ENCODE measurements at places on chromosomes 12 and 14.

DNA sequence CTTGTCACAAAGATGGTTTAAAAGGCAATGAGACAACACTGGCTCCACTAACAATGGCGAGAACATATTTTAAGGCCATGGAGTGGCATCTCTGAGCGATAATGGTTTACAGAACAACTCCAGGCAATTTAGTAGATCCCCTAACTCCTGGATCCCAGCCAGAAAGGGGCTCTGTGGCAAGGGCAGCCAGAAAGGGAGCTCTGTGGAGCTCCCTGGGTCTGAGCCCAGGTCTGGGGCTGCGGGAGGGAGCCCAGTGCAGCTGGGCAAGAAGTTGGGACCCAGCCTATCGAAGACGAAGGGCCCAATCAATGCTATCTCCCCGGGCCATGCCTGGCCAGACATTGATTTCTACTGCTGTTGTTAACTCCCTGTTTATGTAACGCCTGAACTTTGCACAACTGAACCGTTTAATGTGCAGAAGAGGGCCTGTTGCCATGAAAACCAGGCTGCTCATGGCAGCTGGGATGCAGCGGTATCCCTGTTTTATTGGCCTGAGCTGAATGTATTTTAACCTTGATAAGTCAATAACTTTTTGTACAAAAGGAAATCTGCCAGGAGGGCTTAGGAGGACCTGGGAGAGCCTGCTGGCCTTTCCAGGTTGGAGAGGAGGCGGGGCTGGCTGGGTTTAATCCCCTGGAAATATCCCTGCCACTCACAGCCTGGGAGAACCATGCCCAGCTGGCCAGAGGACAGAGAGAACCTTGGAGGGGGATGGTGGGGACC is 6.7 kb upstream of the FAM222A start:
- peak; percentile 52 for DNase-seq

DNA sequence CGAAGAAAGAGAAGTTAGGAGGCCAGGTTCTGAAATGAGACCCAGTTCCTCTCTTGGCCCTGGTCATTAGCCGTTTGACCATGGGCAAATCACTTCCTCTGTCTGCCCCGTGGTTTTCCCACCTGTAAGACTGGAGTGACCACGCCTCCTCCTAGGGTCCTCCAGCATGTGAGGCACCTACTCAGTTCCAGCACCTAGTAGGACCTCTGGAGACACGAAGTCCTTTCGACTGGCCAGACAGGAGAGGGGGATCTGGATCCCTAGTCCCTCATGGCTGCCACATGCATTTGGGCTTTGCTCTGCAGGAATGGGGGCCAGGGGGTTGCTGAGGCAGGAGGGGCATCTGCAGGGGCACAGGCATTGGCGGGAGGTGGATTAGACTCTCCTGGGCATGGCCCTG is 16.3 kb downstream of the TRPV4 start:
- DNase-seq, result no peak

- DNase-seq, result peak; percentile 9
These were observed 244.0 kb upstream of the DAAM1 start for GRCh38 chr14:58944343-58944967.

- DNase-seq, result no peak
These were observed 156.5 kb upstream of the EEA1 start for GRCh38 chr12:93085383-93086287.

DNA sequence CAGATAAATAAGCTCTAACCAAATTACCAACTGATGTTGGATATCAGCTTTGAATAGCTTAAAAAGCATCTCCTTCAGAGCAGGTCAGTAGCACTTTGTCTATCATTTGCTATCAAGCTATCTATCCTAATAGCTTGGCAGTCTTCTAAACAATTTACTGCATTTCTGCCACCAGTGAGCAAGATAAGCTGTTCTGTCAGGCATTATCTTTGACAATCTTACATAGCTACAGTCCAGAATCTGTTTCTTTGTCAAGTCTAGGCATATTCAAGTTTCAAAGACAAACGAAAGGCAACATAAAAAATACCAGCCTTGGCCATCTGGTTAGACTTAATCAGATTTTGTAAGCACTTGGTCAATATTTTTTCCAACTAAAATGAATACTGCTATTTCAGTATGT is 5.6 kb downstream of the ARMH4 start:
- DNase-seq, result no peak

DNA sequence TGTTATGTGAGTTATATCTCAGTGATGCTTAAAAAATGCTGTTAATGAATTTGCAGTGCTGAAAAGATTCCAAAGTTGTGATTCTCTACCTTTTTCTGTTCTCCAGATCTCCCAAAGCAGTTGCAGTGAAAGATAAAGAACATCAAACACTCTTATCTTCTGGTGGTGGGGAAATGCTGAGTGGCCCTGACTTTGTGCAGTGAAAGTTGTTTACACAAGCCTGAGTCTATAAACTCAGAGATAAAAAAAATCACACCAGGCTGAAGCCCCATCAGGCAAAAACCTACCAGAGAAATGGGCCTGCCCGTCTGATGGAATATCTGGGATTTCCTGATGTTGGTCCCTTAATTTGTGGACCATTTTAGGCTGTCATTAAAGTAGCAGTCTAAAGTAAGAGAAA is 46.1 kb downstream of the RASSF3 start:
- peak; percentile 21 for DNase-seq

- DNase-seq, result peak; percentile 23
These were observed 28.5 kb downstream of the FOS start for GRCh38 chr14:75306927-75307699.

Measured in NCI-H146 (cell line).